NCI-H1436 treated with DMSO at 0.1 percent for 48 hours (cell line): ENCODE measurements at places on chromosomes 3 and 15.

DNA sequence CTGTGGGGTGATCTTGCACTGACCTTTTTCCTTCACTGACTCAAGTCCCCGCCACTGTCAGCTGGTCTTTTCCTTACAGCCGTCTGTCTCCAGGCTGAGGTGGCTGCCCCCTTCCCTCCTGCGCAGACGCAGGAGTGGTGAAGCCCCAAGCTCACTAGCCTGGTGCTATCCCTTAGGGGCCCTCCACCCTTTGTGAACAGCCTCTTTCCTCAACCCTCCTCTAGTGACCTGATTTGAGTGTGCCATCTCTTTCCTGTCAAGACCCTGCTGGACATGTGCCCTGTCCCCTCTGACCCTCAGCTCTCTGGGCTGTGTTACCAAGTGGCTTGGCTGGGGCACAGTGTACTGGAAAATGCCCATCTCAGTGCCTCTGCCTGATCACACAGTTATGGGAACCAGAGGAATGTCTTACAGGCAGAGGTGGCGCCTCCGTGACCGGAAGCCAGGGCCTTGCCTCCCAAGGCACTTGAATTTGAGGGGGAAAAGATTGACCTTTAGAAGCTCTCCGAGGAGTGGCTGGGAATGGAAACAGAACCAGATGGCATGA, 8.7 kb downstream of the KBTBD13 start:
- no peak for DNase-seq

- peak; percentile 100 for DNase-seq
Measured at GRCh38 chr3:112042842-112043280, 8.3 kb downstream of the TMPRSS7 start.

DNA sequence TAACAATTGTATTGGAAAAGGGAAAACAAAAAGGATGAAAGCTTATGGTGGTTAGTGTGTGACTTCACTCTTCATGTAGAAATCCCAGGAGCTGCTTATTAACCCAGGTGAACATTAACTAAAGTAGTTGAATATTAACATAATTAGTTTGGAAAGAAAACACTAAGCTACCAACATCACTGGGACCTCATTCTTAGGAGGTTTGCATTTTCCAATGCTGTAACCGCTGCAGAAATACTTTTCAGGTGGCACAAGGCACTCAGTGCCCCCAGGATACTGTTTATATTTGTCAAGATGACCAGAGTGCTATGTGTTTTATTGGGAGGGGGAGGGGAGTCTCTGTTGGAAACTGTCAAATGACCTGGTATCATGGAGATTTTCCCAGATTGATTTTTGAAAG, 25.9 kb upstream of the VILL start:
- no peak for DNase-seq

GRCh38 chr15:39966521-39966920, 32.6 kb downstream of the EIF2AK4 start:
- DNase-seq: no peak

- DNase-seq: no peak
Measured at GRCh38 chr3:8954938-8955763, 8.1 kb downstream of the RAD18 start.

GRCh38 chr15:85412956-85413854, 32.8 kb downstream of the AKAP13 start:
- DNase-seq: no peak

DNA sequence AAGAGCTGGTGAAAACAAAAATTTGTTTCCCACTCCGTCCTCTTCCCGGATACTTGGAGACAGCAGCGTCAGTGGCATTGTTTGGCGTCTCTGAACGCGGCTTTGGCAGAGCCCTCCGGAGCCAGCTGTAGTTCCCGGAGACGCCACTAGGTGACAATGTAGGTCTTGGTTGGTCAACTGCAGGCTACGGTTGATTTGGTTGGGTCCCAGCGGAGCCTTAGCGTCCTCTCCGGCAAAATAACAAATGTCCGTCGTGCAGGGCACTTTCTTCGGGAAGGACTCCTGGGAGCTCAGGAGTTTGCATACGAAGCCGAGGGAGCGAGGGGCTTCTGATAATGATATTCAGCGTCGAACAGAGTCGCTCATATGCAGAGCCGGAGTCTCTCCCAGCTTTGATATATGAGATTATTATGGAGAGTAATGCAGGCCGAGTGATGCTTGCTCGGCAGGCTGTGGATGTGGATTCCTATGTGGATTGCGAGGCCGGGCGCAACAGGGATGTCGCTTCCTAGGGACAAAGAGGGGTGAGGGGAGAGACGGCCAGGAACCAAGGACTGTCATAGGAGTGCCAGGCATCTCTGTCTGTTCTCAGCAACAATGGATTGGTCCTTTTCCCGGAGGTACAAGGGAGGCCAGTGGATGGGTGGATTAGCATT, 74.8 kb downstream of the IL20RB start:
- DNase-seq: peak; percentile 29

DNA sequence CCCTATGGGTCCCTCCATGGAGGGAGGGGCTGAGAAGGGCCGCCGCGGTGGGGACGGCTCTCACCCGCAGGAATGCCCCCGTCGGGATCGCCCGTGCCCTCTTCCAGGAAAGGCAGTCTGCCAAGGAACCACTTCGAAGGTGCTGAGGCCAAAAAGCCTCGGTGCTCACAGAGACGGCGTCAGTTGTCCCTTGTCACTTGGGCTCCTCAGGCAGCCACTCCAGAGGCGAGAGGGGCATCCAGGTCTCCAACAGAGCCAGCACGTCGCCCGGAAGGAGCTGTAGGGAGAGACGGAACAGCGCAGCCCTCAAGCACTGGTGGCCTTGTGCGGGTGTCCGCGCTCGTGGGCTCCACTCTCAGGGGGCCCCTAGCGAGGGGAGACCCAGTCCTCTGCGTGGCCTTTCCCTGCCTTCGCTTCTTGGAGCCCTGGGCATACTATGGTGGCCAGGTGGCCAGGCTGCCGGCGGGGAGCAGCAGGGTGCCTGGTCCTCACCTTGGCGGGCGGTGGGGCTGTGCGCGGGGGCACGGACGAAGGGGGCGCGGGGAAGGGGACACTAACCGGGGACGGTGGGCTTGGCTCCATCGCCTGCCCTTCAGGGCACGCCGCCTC, 994 bp downstream of the MESP1 start:
- DNase-seq: no peak

- no peak for DNase-seq
Measured at GRCh38 chr3:191644291-191644690, 183.3 kb downstream of the PYDC2 start.

DNA sequence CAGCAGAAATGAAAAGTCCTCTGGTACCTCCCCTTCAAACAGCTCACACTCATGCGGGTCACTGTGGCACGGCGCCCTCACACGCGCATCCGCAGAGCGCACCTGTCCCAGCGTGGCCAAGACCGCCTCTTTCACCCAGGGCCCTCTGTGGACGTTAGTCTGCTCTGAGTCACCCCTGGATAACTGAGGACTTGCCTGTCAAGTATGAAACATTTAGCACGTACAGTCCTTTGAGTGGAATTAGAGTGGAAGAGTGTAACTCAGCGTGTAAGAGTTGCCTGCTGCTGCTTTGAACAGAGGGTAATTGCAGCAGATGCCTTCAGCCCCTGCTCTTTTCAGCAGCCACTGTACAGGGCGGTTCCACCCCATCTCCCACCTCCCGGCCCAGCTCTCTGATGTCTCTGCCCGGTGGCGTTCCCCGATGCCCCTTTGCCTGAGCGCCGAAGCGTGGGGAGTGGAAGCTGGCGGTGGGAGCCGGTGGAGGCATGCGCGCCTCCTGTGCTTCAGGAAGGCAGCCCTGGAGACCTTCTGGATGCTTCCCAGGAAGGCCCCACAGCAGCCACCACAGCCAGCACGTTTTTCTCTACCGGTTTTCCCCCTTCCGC, 23.0 kb downstream of the CPN2 start:
- no peak for DNase-seq

DNA sequence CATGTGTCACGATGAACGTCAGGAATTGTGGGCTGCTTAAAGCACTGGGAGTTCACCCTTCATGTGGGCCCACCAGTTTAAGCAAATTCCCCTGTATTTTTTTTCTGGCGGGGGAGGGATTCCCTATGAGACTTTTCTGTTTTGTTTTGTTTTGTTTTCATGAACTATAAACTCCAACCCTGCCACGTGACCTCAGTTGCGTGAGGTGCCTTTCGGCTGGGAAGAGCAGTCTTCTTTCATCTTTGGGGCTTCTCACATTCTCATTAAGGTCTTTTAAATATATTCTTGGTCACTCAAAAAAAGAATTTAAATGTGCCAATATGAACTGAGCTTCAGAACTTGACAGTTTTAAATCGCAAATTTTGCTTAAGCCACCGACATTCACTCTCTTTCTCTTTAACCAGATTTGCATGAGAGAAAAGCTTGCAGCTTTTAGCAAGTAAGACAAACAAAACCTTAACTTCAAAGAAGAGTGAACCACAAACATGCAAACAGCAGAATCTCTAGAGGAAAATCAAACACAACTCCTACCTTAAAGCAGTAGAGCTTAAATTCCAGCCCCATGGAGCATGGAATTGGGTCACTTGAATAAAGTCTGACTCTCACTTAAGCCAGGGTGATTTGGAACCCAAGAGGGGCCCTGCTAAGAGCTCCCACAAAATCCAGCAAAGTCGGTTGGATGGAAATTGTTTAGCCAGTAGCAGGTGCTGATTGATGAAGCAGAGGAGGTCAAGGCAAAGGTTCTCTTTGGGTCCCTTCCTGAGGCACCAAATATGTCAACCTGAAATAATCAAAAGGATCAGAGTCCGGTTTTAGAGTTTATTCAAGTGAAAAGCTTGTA, 699.8 kb upstream of the GBE1 start:
- no peak for DNase-seq

DNA sequence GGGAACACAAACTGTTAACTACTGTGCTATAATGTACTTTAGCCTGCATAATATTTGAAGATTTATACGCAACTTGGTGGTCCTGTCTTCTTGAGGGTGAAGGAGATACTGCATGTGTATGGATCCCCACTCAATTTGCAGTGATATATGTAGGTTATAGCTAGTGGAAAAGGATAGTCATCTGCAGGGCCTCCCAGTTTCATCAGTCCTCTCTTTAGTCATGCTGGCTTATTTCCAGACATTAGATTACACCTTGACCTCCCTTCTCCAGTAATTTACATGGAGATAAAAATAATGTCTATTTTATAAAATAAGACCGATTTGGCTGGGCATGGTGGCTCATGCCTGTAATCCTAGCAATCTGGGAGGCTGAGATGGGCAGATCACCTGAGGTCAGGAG, 3.7 kb downstream of the NR1D2 start:
- no peak for DNase-seq

- DNase-seq: no peak
Measured at GRCh38 chr3:161072751-161073150, 32.4 kb downstream of the B3GALNT1 start.

GRCh38 chr3:39780352-39780751, 29.1 kb upstream of the MYRIP start:
- DNase-seq: no peak

- DNase-seq: no peak
Measured at GRCh38 chr3:160010578-160010977, 21.9 kb downstream of the IL12A start.
